ENCODE measurements at places on chromosomes 7 and 10.

- peak; percentile 27 for DNase-seq
These were observed 586 bp upstream of the ANKRD26 start for GRCh38 chr10:27100813-27101347.

- no peak for DNase-seq
These were observed 22.8 kb upstream of the FOXL3 start for GRCh38 chr7:266851-267840.

DNA sequence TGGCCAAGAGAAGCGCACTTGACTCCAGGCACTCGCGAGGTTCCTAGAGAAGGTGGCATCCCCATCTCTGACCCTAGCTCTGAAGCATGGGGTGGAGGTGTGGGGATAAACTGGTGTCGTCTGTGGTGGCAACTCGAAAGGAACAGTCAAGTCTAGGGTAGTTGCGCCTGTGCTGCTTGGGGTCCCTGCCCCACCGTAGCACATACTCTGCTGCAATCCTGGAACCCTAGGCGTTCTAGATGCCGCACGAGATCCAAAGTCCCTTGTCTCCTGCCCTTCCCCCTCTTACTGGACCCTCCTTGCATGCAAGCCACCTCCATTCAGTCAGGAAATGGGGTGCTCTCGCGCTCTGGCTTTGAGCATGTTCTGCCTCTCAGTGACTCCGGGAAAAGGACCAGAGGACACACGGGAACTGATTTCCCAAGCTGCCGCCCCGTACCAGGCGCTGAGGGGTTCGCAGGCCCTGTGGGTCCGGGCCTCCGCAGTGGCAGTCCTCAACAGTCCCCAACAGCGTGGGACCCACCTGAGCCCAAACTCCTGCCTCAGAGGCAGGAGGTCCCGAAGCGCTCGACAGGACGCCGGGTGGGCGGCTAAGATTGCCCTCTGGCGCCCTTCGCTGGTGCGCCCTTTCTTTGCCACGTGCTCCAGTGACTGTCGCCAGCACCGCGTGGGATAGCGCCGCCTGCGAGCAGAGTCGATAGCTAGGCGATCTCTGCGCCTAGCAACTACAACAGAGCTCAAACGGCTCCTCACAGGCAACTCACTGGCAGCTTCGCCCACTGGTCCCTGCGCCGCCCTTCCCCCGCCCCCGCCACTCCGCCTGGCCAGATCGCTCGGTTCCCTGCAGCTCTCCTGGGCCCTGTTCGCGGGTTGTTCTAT lies 452.0 kb downstream of the REEP3 start:
- DNase-seq: no peak

DNA sequence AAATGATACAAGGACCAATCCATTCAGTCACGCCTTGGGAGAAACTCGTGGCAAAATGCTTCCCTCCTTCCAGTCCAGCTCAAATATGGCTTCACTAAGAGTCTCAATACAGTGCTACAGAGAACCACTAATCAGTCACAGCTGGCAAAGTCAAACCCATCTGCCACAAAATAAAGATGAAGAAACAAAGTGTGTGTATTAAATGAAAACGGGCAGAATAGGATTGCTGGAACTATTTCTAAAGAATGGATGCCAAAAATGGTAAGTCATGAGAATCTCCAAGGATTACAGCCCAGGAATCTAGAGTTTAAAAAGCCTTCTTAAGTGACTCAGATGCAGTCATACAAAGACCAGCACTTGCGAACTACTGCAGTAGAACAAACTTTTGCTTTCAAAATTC lies 61.9 kb downstream of the CACUL1 start:
- DNase-seq: no peak

GRCh38 chr7:105323366-105323765 lies 65.4 kb downstream of the SRPK2 start:
- no peak for DNase-seq

DNA sequence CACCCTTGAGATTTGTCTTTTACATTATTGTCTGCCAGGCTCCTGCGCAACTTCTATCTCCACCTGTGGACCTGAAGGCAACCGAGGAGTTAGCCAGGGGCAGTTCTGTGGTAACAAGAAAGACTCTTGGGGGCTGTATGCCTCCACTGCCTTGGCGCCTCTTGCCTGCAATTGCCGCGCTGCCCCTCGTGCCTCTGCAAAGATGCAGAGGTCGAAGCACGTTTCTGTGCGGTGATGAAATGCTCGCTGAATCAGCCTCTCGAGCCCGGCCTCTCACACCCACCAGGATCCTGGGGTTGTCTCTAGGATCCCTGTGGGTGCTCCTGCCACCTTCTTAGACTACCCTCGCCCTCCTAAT lies 486 bp upstream of the LHFPL3 start:
- DNase-seq: no peak

DNA sequence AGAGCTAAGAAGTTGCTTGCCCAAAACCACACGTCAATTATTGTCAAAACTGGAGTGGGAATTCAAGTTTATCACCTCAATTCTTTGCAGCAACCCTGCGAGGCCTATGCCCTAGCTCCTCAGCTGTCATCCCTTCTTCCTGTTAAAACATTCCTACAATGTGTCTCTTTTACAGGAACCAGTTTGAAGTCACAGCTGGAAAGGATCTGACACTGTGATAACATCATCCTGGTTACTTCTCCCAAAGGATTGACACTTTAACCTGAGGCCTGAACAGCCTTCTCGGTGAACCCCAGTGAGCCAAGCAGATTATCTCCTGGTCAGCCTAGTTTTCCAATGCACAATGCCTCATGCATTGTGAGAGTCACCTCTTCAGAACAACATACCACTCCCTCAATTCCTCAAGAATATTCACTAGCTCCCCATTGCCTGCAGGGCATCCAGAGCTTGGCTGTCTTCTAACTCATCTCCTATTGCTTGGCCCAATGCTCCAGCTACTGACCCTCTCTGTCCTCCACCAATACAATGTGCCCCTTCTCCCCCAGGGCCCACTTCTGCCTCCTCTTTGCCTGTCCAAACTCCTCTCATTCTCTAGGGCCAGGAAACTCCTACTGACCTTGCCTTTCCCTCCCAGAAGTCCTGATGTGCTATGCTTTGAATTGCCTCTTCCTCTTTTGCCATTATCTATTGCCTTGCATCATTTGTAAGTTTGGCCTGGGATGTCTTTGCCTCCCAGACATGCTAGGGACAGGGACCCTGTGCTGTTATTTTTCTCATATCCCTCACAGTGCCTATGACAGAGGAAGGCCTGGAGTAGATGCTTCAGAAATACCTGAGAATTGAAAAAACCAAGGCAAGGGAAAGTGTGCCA lies 10.4 kb upstream of the DLG5 start:
- no peak for DNase-seq

DNA sequence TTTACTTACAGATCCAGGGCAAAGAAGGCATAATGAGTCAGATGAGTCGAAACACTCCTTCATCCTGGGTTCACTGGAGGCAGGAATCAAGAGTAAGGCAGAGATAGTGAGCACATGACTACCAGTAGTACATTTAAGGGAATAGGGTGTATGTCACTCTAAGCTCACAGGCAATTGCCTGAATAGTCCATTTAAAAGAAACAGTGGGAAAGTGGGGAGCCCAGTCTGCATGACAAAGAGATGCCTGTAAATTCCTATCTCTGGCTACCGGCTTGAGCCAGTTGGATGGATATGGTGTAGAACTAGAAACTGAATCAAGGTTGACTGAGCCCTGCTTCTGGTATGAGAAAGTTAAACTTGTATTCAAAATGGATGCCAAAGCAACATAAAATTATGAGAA lies 861.5 kb upstream of the ZWINT start:
- no peak for DNase-seq

GRCh38 chr7:84847790-84848189 lies 339.1 kb downstream of the SEMA3D start:
- no peak for DNase-seq

DNA sequence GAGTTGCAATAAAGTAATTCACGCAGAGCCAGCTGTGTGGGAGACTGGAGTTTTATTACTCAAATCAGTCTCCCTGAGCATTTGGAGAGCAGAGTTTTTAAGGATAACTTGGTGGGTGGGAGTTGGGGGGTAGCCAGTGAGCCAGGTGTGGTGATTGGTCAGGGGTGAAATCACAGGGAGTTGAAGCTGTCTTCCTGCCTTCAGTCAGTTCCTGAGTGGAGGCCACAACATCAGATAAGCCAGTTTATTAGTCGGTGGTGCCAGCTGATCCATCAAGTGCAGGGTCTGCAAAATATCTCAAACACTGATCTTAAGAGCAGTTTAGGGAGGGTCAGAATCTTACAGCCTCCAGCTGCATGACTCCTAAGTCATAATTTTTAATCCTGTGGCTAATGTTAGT lies 3.3 kb upstream of the CYP51A1 start:
- DNase-seq: no peak

DNA sequence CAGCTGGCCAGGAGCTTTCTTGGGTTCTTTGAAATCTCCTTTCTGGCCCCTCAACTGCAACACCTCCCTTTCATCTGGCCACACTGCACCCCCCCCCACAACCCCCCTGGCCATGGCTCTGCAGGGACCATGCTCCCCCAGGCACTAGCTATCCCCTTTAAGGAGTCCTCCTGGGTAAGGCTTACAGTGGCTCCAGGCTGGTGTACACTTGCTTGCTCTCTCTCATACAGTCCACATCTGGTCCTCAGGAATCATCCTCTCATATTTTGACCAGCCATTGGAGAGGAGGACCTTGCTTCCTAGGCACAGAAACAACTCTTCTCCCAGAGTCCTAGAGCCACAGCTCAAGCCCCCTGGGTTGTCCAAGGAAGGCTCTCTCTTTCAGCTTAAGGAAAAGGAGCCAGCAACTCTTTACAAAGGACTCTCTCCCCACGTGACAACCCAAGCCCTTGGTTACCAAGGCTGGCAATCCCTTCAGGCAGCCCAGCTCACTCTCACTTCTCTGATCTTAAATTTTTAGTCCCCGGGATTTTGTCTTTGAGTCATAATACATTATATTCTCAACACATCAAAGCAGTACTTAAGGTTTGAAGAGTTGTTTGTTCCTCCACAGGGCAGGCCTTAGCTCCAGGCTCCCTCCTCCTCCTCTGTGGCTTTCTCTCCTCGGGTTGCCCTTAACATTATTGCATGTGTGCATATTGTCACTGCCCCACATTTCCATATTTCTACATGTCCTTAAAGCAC lies 9.9 kb downstream of the GARIN1A start:
- no peak for DNase-seq

- no peak for DNase-seq
These were observed 53.9 kb downstream of the ADD3 start for GRCh38 chr10:110061687-110062086.

- DNase-seq: no peak
These were observed 3.3 kb downstream of the AVPI1 start for GRCh38 chr10:97683556-97684367.

GRCh38 chr7:64733550-64734240 lies 60.5 kb upstream of the ZNF138 start:
- no peak for DNase-seq

GRCh38 chr10:89668386-89669071 lies 23.5 kb upstream of the PANK1 start:
- no peak for DNase-seq

All from stimulated activated CD4-positive, alpha-beta T cell treated with anti-CD3 and anti-CD28 coated beads, Interleukin-4, amount 100 ng/mL, for 24 hours (primary cell).